Activated CD4-positive, alpha-beta T cell treated with anti-CD3 and anti-CD28 coated beads, Interleukin-2, Interleukin-6, amounts not matched to agents 100 ng/mL and 50 ng/mL, durations not matched to agents 16 hours and 8 hours (primary cell): ENCODE measurements at places on chromosomes 6 and 20.

- peak; percentile 82 for DNase-seq
These were observed 5.0 kb downstream of the BCL2L1 start for GRCh38 chr20:31717478-31718201.

DNA sequence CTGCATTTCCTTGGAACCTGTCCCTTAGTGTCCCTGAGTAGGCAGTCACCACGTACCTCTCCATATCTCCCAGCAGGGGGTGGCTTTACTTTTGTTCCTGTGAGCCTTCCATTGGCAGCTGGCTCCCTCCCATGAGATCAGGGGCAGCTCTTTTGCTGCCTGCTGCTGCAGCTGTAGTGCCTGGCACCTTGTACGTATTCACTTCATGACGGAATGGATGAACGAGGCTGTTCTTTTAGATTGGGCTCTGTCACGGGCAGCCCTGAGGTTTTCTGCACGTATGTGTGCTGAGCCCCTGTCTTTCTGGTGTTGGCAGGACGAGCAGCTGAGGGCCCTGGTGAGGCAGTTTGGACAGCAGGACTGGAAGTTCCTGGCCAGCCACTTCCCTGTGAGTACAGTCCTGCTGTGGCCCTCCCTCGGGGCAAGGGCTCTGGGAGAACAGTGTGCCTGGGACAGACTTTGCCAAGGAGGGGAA lies 14.6 kb downstream of the MYBL2 start:
- DNase-seq: no peak

DNA sequence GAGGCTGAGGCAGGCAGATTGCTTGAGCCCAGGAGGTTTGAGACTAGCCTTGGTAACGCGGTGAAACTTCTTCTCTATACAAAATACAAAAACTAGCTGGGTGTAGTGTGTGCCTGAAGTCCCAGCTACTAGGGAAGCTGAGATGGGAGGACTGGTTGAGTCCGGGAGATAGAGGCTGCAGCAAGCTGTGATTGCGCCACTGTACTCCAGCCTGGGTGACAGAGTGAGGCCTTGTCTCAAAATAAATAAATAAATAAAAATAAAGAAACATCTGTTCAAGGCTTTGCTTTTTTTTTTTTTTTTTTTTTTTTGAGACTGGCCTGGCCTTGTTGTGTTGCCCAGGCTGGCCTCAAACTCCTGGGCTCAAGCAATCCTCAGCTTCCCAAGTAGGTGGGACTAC lies 23.7 kb upstream of the SLC23A2 start:
- DNase-seq: no peak

DNA sequence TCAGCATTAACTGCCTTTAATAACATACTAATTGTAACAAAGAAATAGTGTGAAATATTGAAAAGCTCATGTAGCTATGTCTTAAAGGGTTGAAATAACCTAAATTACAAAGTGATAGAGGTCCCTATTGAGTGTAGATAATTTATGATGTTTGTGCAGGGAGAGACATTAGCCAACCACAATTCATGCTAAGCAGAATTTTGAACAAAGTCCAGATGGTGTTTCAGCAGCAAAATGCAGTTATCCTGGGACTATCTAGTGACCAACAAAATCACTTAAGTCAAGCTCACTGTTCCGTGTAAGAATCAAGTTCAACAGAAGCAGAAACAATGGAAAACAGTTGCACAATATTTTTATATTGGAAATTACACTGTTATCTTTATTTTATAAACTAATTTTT lies 218.5 kb downstream of the SIM1 start:
- DNase-seq: no peak

DNA sequence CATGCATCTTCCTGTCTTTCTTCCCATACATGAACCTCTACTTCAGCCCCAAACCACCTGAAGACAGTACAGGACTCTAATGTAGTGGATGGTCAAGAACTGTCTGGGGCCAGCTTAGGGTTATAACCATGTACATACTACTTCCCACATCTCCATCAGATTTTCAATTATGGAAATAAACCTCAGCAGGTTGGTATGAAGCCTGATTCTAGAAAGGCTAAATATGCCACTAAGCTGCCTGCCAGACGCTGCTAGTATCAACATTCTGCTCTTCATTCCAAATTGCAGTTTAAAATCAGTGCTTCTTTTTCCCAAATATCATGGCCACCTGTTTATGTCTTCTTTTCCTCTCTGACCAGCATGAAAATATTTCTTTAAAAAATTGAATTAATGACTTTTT lies 99.2 kb upstream of the ID4 start:
- no peak for DNase-seq

DNA sequence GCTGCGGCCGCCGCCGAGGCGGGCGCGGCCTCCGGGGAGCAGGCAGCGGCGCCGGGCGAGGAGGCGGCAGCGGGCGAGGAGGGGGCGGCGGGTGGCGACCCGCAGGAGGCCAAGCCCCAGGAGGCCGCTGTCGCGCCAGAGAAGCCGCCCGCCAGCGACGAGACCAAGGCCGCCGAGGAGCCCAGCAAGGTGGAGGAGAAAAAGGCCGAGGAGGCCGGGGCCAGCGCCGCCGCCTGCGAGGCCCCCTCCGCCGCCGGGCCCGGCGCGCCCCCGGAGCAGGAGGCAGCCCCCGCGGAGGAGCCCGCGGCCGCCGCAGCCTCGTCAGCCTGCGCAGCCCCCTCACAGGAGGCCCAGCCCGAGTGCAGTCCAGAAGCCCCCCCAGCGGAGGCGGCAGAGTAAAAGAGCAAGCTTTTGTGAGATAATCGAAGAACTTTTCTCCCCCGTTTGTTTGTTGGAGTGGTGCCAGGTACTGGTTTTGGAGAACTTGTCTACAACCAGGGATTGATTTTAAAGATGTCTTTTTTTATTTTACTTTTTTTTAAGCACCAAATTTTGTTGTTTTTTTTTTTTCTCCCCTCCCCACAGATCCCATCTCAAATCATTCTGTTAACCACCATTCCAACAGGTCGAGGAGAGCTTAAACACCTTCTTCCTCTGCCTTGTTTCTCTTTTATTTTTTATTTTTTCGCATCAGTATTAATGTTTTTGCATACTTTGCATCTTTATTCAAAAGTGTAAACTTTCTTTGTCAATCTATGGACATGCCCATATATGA lies 3.2 kb downstream of the MARCKS start:
- DNase-seq: no peak

GRCh38 chr20:45118028-45118427 lies 3.1 kb upstream of the WFDC5 start:
- DNase-seq: no peak

DNA sequence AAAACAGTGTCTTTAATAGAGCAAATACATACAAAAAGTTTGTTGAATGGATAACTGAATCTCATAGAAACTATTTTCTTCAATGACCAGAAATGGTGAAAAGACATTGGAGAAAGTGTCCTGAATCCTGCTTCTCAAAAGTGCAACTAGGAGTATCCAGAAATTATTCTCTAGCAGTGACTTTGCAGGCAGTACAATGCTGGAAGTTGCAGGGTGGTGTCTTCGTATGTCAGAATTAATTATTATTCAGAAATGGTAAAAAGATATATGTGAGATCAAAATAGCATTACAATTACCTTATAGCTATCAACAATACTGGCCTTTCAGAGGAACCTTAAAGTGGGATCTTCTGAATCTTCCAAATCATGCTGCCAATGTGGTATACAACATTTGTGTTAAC lies 10.0 kb downstream of the FRK start:
- DNase-seq: no peak

GRCh38 chr20:40991181-40991889 lies 37.3 kb upstream of the TOP1 start:
- DNase-seq: no peak

- no peak for DNase-seq
These were observed 179.8 kb downstream of the ERMARD start for GRCh38 chr6:169931261-169931660.

DNA sequence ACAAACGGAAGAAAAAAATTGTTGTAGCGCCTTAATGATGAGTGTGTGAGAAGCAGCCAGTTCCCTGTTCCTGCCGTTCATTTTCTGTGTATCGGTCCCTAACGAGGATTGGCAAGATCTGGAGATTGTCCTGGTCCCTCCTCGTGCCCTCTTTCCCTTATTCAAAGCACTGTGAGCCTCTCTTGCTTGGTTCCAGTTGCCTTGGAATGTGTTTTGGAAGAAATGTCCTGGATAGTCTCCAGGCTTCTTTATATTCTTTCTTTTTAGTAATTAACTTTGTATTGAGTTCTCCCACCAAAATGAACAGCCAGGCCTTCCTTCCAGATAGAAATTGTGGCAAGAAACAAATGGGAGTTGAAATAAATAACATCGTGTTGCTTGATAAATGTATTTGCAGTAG lies 348.3 kb downstream of the CDH26 start:
- DNase-seq: no peak

GRCh38 chr6:25320459-25320858 lies 41.3 kb downstream of the CARMIL1 start:
- DNase-seq: no peak

DNA sequence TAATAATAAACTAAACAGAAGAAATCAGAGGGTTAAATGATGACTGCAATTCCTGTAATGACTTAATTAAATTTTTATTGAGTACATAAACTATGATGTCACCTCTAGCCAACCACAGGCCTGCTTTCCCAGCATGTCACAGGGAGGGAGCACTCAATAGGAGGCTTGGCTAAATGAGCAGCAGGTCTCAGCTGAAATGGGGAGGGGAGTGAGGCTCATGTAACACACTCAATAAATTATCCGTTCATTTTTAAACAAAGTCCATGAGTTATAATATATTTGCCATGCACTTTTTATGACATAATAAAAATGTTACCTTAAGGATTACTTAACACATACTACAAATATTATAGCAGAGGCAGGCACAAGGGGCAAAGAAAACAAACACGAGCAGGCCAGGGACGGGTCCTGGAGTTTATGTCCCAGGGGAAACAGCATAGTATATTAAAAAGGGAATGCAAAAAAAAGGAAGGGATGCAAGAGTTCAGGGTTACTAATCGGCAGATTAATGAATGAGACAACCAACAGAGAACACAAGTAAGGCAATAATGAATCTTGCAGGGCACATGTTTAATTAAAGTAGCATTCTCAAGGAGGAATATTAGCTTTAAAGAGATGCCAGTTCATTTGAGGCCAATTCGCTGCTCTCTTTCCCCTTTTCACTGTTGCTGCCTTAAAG lies 27.1 kb upstream of the FAM83C start:
- no peak for DNase-seq

GRCh38 chr6:107732461-107732860 lies 91.7 kb downstream of the SCML4 start:
- no peak for DNase-seq

- DNase-seq: no peak
These were observed 8.3 kb downstream of the OR2H1 start for GRCh38 chr6:29465279-29465678.

DNA sequence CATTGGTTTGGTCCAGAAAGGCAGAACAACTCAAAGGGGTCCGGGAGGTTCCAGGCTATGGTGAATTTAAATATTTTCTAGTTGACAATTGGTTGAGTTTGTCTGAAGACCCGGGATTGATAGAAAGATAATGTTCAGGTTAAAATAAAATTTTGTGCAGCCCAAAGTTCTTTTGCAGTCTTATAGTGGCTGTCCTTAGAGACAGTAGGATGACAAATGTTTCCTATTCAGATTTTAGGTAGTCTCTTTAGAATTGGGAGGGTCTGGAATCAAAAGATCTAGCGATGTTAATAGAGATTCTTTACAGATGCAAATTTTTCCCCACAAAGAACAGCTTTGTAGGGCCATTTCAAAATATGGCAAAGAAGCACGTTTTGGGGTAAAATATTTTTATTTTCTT lies 109.1 kb downstream of the TULP4 start:
- no peak for DNase-seq

- DNase-seq: no peak
These were observed 77.6 kb downstream of the HIVEP2 start for GRCh38 chr6:142867355-142867801.

DNA sequence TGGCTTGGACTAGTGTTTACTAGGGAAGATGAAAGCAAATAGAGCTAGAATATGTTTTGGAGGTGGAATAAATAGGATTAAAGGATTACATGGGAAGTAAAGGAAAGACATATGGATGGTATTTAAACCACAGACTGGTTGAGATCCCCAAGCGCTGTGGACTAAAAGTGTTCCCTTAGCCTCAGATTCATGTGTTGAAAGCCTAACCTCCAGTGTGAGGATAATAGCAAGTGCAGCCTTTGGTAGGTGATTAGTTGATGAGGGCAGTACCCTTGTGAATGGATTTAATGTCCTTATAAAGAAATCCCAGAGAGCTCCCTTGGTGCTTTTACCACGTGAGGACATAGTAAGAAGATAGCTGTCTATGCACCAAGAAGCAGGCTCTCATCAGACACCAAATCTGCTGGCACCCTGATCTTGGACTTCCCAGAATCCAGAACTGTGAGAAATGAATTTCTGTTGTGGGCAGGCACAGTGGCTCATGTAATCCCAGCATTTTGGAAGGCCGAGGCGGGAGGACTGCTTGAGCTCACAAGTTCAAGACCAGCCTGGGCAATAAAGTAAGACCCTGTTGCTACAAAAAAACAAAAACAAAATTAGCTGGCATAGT lies 57.3 kb upstream of the MCM9 start:
- no peak for DNase-seq

DNA sequence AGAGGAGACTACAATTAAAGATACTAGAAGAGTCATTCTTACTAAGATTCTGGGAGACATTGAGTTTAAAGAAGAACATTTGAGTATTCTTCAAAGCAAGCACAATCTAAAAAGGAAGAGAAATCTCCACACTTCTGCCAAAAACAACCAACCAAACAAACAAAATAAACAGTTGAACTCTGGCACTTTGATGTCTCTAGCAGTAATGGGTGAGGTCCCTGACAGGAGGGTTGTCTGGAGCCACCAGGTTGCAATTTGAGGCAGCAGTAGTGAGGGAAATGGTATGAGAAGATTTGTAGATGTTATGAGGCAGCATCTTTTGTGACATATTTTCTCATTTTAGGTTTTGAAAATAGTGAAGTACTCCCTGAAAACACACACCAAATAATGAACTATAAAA lies 108.1 kb downstream of the PHF3 start:
- no peak for DNase-seq

DNA sequence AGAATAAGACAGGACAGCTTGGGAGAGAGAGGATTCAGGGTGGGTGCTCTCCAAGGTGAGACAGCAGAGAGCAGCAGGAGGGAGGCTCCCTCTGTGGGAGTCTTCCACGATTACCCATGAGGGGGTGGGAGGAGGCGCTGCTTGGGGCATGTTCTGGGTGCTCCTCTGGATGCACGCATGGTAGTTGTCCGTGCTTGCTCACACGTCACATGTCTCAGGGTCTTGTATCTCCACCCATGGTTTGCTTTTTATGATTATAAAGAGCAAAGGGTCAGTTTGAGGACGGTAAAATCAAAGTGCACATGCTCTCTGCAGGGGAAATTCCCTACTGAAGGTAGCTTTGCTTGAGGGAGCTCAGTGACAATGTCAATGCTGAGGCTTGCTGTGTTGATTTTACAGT lies 338.4 kb downstream of the THBS2 start:
- no peak for DNase-seq

- no peak for DNase-seq
These were observed 19.1 kb upstream of the TFB1M start for GRCh38 chr6:155333414-155333813.

DNA sequence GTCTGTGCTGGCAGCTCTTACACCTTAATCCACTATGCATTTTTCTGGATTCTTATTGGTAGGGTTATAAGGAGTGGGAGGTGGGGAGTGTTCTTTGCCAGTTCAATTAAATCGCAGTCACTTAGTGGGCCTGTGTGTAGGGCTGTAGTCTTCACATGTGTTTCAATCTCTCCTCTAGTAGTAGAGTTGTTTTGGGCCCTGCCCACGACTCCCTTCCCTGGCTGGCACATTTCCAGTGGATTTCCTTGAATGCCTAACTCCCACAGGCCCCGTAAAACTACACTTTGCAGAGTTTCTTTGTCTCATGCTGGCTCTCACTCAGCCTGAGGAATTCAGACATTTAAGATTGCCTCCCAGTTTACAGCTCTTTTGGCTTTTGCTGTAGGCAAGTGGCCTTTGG lies 414.0 kb upstream of the OPRM1 start:
- DNase-seq: no peak
